ENCODE measurements at places on chromosomes 6 and 20. TPM values are rescaled to one million over a fixed set of nuclear protein-coding genes. Genes with fewer than 3 reads are reported as not detected.

The ZNF311 gene
- total RNA-seq: 0.30 TPM

The ELOVL5 gene
- total RNA-seq: 21.2 TPM

The DUSP15 gene
- 4.0 TPM for total RNA-seq

The KIF25 gene
- total RNA-seq: not detected

The EYS gene
- total RNA-seq: not detected

The OR12D2 gene
- total RNA-seq: not detected

The NT5E gene
- total RNA-seq: 6.0 TPM

The OR2H1 gene
- total RNA-seq: not detected

The DEFB124 gene
- total RNA-seq: not detected

The BIRC7 gene
- not detected for total RNA-seq

The FNDC1 gene
- total RNA-seq: 1.9 TPM

The LST1 gene
- total RNA-seq: 6.9 TPM

The PBOV1 gene
- total RNA-seq: not detected

The CEP85L gene
- 14.5 TPM for total RNA-seq

The TAAR1 gene
- total RNA-seq: not detected

The VGLL2 gene
- not detected for total RNA-seq

The CFB gene
- 39.6 TPM for total RNA-seq

The AAR2 gene
- total RNA-seq: 14.8 TPM

The PLEKHG1 gene
- total RNA-seq: 7.6 TPM

The SPATS1 gene
- total RNA-seq: not detected

The TINAG gene
- 0.15 TPM for total RNA-seq

The ZBTB12 gene
- 3.3 TPM for total RNA-seq

The EPHA7 gene
- 1.5 TPM for total RNA-seq

The CYB5R4 gene
- 13.9 TPM for total RNA-seq

The FKBP5 gene
- total RNA-seq: 82.8 TPM

The MACROD2 gene
- total RNA-seq: 3.5 TPM

The EMILIN3 gene
- 4.3 TPM for total RNA-seq

The CLPSL1 gene
- not detected for total RNA-seq

The FAM50B gene
- 28.2 TPM for total RNA-seq

The GSTA4 gene
- 8.0 TPM for total RNA-seq

The FERMT1 gene
- 1.1 TPM for total RNA-seq

The RBM24 gene
- total RNA-seq: 223 TPM

The OPN5 gene
- 0.17 TPM for total RNA-seq

The DEFB132 gene
- not detected for total RNA-seq

The SLC13A3 gene
- 0.12 TPM for total RNA-seq

The HTR1E gene
- not detected for total RNA-seq

The IMPG1 gene
- not detected for total RNA-seq

The RCAN2 gene
- 254 TPM for total RNA-seq

The TBC1D32 gene
- 2.6 TPM for total RNA-seq

The COL9A3 gene
- 2.9 TPM for total RNA-seq

The POM121L2 gene
- not detected for total RNA-seq

The EIF6 gene
- total RNA-seq: 34.6 TPM

The PSORS1C1 gene
- total RNA-seq: 1.5 TPM

The CTCFL gene
- total RNA-seq: not detected

The MAFB gene
- 12.9 TPM for total RNA-seq

The TNF gene
- total RNA-seq: 0.35 TPM

The OVOL2 gene
- not detected for total RNA-seq

The B3GAT2 gene
- 0.07 TPM for total RNA-seq

The GID8 gene
- 16.1 TPM for total RNA-seq
